ENCODE measurements at places on chromosomes 4 and X.

- DNase-seq = no peak
Observed at GRCh38 chr4:187965726-187966125, 29.8 kb upstream of the ZFP42 start.

DNA sequence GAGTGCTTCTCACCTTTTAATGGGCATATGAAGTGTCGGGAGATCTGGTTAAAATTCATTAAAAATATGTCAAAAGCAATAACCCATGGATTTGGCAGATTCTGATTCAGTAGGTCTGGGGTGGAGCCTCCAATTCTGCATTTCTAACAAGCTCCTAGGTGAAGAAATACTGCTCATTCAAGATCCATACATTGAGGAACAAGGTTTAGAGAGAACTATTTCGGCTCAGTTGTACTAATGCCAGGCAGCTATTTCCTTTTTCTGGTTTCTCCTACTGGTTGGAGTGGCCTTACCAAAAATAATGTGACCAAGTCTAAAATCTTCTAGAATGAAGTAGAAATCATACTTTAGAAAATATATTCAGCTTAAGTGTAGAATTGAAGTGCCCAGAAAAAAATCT is 117.5 kb downstream of the TSPAN7 start:
- no peak for DNase-seq

DNA sequence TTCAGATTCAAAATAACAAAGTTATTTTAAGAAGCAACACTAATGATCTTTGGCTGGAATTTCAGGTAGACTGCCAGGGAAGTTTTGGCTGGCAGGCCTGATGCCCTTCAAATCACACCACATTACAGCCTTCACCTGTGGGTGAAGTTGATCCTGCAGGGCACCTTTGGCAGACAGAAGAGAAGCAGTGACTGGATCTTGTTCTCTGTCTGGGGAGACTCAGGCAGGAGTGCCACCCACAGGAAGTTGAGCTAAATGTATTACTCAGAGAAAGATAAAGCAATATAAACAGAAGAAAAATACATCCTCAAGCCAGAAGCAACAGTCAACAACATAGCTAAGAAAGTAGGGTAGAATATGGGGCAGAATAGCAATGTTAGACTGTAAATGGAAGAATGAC is 12.8 kb upstream of the CFAP299 start:
- DNase-seq = no peak

DNA sequence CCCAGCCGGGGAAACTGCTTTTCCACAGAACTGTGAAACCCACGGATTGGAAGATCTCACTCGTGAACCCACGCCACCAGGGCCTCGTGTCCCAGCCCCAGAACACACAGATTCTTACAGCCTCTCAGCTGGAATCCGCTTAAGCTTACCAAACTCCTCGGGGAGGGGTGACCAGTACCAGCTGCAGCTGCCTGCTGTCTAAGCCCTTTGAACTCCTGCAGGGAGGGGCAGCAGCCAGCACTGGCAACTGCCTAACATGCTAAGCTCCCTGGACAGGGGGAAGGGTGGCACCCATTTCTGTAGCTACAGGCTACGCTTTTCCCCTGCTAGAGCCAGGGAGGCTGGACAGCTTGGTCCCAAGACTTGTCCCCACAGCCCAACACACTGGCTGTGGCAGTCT is 38.4 kb downstream of the TBL1X start:
- no peak for DNase-seq

GRCh38 chr4:1770245-1770644 is 22.8 kb upstream of the FGFR3 start:
- no peak for DNase-seq

- DNase-seq = no peak
Observed at GRCh38 chr4:115491686-115492085, 378.3 kb upstream of the NDST4 start.

- DNase-seq = no peak
Observed at GRCh38 chr4:128384091-128384520, 96.5 kb upstream of the PGRMC2 start.

DNA sequence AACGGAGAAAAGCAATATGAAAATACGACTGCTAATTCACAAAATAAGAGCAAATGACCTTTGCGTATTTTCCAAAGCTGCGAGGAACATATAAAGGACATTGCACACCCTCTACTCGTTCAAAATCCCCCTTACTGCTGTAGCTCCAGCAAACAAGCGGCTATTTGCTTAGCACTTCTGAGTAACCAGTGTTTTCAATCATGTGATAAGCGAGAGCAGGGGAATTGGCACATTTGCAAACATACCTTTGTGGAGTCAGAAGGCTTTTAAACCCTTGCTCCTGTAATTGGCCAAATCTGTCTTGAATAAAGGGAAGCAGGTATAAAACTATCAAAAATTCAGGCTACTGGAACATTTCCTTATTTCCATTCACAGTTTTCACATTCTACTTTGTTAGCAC is 610.2 kb downstream of the UBE2NL start:
- no peak for DNase-seq

- no peak for DNase-seq
Observed at GRCh38 chr4:164701665-164702064, 52.3 kb upstream of the SMIM31 start.

DNA sequence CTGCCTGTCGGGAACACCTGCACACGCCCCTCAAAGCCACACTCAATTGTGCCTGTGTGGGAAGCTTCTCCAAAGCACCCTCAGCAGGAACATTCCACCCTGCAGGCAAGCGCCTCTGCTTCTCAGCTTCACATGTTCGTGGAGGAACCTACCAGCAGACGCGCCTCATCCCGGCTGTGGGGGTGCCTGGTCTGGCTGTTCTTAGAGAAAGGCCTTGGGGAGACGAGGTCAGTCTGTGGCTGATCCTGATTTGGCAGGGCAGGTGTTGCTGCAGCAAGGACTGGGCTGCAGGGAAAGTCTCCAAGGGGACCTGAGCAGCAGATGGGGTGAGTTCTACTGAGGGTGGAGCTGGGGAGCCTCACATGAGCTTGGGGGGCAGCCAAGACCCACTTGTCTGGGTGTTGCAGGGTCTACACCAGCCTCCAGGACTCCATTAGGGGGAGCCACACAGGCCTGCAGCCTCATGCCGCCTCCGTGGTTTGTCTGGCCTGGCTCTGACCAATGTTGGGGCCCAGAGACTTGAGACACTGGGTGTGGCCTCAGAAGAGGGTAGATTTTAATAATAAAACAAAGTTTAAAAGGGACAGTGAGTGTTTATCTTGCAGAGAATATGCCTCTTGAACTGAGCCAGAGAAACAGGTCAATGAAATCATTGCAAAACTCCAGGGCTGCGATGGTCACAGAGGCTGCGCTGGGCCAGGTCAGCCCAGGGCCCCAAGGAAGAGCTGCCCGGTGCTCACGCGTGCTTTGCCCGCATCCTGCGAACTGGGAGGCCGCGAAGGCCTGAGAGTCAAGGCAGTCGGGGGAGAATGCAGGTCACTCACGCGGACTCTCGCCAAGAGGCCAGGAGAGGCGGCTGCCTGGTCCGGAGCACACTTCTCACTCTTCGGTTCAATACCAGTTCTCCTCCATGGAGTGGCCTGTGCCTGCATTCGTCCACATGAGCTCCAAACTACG is 21.1 kb downstream of the RNF212 start:
- DNase-seq = no peak

GRCh38 chr4:156620786-156621185 is 350.8 kb downstream of the PDGFC start:
- DNase-seq = no peak

DNA sequence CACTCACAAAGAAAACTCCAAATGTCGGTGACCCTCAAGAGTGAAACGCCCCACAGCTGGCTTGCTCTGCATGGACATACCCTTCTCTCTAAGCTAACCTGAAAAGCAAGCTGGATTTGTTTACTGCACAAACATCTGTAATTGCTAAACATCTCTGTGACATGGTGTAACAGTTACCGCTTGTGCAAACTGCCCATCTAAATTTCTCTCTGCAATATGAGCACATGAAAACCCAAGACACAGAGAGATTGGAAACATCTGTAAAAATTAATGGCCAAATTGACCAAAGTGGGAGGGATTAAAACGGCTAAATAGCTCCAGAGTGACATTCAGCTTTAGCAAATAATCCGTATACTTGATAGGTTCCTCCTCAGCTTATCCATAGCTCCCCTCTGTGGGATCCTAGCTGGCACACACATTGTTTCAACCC is 155.0 kb upstream of the MAP3K15 start:
- DNase-seq = no peak

DNA sequence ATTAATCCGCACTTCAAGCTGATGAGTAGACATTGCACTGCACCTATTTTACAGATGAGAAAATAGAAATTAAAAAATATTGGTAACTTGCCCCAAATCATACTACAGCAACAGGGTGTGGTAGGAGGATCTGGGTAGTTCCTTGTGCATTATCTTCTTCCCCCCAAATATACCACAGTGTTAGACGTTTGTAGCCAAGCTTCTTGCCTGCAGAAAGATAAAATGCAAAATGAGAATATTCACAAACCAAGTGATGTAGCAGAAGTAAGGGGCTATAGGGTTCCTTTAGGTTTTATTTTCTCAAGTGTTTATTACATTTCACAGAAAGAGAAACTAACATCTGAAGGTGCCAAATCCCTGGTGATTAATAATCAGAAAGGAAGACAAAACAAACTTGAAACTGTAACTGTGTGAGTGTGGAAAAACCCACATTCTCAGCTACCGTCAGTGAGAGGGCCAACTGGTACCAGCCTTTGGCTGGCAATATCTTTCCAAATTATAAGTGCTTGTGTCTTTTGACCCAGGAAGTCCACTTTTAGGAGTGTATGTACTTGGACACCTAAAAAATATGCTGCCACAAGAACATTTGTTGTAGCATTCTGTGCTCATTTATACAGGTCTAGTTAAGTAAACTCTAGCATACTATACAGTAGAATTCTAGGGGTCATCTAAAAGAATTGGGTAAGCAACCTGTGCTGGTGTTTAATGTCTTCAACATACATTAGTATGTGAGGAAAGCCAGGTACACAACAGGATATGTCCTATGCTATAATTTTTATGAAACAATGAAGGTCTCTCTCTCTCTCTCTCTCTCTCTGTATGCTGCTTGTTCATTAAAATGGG is 6.7 kb upstream of the CD38 start:
- DNase-seq = no peak

DNA sequence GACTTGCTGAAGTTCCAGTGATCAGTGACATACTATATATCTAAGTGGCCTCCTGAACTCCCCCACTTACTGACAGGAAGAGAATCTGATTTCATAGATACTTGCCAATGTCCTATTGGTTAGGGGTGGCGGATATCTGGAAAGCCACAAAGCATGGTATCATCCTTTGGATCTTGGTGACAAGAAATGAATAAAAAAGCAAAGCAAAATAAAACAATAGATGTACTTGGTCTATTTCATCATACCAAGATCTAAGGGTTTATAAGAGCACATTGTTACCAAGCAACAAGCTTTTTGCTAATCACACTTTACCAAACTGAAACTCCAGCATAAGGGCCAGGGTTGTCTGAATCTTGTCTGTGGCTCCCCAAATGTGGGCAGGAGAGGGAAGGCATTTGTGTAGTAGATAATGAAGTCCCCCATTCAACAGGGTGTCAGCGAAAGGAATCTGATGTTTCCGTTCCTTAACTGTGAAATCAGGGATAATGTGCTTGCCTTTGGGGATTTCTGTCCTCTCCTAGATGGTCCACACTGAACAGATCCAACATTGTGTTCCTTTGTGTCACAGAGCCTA is 125.0 kb upstream of the SMIM10 start:
- no peak for DNase-seq

DNA sequence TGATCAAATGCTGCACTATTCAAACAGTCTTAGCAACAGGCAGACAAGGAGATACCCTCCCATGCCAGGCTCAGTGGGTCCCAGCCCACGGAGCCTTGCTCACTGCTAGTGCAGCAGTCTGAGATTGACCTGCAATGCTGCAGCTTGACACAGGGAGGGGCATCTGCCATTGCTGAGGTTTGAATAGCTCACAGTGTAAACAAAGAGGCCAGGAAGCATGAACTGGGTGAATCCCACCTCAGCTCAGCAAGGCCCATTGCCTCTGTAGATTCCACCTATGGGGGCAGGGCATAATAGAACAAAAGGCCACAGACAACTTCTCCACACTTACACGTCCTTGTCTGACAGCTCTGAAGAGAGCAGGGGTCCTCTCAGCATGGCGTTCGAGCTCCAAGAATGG is 26.6 kb upstream of the ZXDB start:
- no peak for DNase-seq

DNA sequence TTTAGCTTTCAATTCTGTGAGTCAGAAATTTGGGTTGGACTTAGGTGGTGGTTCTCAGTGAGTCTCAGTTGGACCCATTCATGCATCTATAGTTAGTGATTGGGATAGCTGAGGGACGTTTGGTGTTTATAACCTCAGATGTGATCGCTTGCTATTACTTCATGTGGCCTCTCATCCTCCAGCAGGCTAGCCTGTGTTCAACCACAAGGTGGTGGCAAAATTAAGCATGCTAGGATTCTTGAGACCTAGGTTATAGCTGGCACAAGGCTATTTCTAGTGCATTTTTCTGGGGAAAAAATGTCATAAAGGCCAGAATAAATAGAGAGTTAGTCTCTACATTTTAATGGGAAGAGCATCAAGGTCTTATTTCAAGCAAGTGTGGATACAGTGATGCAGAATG is 10.9 kb upstream of the GRPR start:
- no peak for DNase-seq

DNA sequence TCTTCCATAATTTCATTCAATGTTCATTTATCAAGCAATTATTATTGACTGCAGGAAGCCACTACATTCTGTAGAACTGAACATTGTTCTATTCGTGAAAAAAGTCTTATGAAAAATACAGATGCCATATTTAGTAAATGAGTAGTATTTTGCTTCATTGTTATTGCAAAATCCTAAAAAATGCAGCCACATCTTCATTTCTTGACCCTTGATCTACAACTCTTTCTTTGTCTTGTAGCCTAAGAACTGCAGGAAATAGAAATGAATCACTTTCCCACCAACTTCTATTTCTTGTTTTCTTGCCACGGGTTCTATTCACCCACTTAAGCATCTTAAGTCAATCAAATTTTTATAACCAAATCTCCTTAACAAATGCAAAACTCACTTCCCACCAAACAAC is 63.3 kb downstream of the KCNIP4 start:
- DNase-seq = no peak

DNA sequence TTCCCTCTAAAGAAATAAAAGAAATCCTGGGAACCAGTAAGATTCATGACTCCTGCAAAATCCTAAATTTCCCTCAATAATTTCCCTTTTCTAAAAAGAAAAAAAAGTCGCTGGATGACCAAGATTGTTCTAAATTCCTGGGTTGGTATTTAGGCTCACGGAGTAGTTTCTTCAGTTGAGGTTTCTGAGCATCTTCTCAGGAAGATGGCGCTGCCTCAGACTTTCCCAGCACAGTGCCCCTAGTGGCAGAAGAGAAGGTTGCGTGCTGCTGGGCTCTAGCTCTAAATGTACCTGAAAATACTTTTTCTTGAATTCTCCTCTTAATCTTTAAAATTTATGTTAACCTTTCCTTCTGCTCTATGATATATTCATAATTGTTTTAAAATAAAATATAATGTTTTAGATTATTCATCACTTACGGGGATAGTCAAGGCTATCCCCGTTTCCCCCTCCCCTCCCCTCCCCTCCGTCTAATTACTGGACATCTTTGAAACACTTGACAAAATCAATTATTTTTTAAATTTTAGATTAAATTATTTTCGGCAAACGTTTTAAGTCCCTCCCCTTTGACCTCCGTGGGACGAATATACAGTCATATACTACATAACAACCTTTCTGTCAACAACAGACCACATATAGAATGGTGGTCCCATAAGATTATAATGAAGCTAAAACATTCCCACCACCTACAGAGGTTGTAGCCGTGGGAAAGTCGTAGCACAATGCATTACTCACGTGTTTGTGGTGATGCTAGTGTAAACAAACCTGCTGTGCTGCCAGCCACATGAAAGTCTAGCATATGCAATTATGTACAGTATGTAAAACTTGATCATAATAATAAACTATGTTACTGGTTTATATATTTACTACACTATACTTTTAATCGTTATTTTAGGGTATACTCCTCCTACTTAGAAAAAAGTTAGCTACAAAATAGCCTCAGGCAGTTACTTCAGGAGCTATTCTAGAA is 41.0 kb upstream of the GATB start:
- DNase-seq = no peak
